ENCODE measurements at places on chromosomes 2 and 18.

DNA sequence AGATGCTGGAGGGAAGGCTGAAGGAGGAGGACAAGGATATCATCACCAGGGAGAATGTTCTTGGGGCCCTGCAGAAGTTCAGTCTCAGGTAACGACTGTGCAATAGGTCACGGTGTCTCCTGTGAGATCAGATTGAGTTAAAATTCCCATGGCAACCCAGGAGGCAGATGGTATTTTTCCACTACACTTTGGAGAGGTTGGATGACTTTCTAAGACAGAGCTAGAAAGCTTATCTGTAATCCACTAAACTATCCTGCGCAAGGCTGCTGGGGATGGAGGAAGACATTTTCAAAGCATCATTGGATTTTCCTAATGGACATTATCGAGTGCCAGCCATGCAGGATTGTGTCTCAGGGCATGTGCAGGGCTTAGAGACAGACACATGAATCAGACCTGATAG lies 74.6 kb downstream of the ARMC9 start:
- ATAC-seq = no peak

DNA sequence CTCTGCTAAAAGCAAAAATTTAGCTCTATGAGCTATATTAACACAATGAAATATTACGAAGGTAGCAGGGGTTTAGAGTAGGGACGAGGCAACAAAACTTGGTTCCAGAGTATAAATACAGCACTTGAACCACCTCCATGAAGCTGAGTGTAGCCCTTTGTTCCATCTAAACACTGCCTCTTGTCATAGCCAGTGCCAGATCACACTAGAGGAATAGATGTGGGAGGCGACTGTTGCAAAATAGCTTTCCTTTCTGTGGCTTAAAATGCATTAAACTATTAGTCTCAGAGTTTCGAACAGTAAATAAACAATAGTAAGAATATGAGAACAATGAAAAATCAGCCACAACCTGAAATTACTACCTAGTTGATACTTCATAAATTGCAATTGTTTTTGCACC lies 29.8 kb downstream of the PIEZO2 start:
- no peak for ATAC-seq

DNA sequence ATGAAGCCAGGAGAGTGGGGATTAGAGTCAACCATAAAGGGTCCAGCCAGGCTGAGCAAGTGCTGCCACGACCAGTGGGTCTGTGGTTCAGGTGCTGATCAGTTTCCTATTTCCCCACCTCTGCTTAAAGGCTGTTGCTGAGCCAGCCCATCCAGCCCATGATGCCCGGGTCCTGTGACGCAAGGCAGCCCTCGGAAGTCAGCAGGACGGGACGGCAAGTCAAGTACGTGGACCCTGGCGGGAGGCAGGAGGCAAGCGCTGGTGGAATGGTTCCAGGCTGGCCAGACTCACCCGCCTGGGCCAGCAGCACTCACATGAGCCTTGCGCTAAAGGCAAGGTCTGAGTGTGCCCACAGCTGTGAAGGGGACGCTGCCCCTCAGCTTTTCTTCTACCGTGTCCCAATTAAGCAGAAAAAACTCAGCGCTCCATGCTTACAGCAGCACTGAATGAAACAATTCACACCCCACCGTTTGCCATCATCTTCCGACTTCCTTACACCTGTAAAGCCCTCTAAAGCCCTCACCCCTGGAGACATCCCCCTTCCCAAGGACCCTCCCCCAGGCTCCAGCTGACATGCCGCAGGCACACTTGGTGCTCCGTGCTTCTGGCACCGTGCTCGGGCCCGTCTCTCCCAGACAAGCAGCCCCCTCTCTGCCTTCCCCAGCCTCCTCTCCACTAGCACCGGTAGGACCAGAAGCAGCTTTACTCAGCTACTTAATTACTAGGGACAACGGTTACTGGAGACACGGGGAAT lies 11.3 kb upstream of the RPL31 start:
- no peak for ATAC-seq

DNA sequence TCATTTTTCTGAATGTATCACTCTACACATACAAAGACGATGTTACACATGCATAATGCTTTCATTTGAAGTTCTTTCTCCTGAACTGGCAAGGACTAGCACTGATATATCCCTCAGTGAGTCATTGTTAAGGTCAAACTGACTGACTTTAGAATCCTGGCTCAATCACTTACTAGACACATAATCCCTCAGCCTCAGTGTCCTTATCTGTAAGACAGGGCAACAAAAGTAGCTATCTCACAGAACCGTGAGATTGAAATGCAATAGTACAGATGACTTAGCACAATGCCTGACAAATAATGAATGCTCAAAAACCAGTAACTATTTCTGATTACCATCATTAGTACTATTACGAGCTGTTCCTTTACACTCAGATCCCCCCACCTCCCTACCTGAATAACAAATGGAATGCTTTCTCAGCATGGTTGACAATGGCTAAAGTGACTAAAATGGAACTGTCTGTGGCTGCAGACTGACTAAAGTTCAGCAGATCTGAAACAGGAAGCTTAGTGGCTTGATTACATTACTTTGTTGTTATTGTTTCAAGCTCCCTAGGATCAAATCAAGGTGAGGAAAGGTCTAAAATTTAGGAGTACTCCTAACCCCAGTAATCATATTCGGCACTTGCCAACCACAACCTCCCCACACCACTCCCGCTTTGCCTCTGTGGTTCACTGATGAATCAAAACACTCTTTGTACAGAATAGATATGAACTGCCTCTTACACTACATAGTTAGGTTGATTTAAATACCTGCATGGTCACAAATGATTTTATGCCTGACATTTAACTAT lies 35.8 kb upstream of the CACNB4 start:
- no peak for ATAC-seq

DNA sequence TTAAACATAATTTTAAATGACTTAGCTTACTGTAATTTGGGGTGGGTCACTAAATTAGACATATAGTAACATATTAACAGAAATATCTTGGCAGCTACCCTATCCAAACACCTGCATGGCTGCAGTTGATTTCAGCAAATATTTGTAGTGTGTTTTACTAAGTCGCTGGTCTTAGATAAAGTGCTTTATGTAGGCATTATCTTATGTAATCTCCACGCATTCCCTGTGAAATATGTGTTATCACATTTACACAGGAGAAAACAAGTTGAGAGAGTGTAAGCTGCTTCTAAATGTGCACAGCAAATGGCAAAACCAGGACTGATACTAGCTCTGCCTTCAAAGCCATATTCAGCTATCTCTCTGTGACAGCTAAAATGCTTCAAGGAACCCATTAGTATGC lies 72.0 kb downstream of the NYAP2 start:
- no peak for ATAC-seq

DNA sequence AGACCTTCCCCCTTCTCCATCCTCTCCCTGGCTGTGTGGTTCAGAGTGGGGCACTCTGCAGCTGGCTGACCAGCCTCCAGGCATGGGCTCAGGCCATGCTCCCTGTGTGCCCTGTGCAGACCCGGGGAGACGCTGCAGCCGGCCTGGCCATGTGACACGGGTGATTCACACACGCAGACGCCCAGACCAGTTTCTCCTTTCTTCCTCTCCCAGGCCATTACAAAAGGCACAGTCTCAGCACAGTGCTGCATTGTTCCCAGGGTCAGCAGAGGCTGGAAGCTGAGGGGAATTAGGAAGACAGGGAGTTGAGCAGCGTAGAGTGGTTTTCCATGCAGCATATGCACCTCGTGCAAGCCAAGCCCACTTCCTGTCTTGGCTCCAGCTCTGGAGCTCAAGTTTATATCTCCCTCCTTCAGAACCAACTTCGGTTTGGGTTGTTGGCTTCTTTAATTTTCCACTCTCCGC lies 288.5 kb downstream of the TNS1 start:
- ATAC-seq = peak; percentile 29

GRCh38 chr2:239878686-239879085 lies 146.5 kb downstream of the NDUFA10 start:
- ATAC-seq = no peak
